ENCODE measurements at places on chromosomes 11 and 22.

DNA sequence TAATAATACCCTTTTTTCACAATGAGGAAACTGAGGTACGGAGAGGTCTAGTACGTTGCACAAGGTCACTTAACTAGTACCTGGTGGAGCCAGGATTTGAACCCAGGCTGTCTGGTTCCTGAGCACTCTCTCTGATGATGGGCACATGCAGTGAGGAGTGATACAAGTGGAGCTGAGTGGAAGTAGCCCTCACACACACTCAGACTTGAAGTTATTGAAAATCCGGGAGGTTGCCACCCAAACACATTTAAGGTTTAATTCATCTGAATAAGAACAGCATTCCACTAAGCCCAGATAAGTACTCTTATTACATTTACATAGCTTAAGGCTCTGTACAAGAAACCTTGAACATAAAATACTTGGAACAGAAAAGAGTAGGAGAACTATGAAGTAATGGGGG lies 4.8 kb downstream of the GRAP2 start:
- no peak for DNase-seq

- DNase-seq: no peak
Observed at GRCh38 chr11:10499452-10499851, 41.5 kb downstream of the RNF141 start.

DNA sequence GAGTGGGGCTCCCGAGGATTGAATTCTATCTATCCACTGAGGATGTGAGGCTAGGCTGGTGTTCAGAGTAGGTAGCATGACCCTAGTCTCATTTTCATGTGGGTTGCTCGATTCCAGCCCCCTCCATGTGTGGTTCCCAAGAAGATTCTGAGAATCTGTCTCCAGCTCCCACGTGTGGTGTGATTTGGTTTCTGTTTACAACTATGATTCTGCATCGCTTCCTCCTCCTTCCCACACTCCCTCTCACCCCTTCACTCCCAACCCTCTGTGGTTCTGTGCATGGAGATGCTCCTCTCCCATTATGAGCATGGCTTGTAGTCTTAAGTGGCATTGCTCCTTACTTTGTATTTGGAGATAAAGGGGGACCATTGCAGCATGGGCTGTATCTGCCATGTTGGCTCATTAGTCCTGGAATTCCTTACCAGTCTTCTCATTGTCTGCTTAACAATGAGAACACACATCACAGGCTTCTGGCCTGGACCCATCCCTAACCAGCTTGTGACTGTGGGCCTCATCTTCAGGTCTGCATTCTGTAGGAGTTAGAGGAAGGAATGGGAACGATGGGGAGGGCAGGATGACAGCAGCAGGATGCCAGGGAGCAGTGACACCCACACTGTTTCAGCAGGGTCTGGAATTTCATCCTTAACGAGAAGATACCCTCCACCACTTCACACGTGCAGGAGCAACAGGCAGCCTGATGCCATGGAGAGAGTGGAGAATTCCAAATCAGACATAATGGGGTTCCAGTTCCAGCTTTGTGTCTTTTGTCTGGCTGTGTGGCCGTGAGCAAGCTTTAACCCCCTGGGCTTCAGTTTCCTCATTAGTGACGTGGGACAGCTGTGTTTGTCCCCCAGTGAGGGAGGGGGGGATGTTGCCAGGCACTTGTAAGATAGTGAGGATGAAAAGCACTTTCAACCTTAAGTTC lies 86.0 kb downstream of the CCDC81 start:
- DNase-seq: no peak

GRCh38 chr11:64890522-64890939 lies 12.1 kb upstream of the EHD1 start:
- DNase-seq: no peak

DNA sequence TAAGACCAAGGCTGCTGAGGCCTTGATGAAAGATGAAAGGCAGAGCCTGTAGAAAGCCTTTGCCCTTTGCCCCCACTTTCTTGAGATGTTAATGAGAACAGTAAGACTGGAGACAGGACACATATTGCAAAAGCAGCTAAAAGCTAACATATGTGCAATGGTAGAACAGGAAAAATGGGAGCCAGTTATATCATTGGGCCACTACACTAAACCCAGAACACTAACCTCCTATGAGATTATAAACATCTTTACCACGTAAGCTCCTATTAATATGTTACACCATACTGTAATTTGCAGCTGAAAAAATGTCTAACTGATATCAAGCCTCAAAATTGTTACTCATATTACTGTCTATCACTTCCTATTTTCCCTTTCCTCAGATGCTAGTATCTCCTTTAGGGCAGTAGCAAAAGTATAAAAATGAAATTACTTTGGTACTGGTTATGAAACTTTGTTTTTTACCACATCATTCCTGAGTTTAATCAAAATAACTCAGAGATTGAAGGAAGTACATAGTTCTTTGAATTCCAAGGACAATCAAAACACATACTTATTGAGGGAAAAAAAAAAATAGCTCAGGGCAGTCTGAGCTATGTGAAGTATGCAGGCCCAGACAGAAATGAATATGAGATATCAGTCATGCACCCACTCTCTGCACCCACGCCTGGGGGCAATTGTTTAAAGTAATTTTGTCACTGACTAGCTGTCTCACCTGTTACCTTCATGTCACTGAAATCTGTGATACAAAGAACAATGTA lies 9.1 kb downstream of the HPS5 start:
- DNase-seq: no peak

DNA sequence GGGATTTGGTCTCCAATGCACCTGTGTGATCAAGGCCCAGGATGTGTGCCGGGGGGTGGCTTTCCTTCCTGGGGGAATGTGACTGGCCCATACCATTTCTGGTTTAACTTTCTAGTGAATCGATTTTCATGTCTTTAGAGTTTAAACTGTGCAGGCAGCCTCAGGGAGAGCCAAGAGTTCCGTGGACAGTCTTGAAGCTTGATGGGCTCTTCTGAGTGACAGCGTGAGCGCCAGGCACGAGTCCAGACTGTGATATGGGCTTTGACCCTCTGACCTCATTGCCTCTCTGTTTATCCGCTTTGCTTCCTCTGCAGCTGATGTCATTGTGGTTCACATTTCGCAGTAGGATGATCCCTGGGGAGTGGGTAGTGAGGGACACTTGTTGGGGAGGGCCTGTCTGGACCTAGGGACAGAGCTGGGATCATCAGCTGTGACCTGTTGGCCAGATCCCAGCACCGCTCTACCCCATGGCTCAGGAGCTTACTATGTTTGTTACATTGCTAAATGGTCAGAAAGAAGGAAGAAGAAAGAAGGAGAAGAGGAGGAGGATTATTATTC lies 80.6 kb upstream of the CLDN5 start:
- DNase-seq: no peak

DNA sequence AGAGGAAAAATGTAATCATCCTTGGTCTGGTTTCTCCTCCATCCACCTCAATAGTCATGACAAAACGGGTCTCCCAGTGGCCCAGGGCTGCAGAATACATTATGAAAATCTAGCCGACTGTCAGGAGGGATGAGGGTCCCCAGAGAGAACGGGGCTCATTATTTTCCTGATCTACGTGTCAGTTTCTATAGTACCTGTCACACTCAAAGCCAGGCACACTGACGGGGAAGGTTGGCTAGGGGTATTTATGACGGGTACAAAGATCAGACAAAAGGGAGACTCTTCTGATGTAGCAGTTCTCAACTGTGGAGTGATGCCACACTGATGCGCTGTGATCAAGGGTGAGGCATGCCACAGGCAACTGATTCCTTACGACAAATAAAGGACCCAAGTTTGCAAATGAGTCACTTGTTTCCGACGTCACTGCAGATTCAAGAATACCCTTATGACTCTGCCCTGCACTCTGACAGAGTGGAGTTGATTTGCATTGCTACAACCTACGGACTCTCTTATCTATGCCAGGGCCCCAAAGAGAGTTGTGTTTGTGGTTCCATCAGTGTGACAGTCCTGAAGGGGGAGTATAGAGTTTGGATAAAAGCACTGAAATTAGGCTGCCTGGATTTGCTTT lies 188.2 kb upstream of the TBCEL start:
- no peak for DNase-seq

Measured in brain pericyte (primary cell).